Calu3 (cell line): ENCODE measurements at places on chromosomes 5 and 9.

DNA sequence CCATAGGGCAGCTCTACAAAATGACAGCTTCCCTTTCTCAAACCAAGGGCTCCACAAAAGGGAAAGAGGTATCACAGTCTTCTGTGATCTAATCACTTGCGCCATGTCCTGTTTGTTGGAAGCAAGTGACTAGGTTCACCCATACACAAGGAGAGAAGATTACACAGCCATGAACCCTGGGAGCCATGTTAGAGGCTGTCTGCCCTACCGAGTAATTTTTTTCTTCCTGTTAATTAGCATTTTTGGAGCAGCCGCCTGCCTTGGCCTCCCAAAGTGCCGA lies 33.2 kb upstream of the GOLPH3 start:
- no peak for DNase-seq

DNA sequence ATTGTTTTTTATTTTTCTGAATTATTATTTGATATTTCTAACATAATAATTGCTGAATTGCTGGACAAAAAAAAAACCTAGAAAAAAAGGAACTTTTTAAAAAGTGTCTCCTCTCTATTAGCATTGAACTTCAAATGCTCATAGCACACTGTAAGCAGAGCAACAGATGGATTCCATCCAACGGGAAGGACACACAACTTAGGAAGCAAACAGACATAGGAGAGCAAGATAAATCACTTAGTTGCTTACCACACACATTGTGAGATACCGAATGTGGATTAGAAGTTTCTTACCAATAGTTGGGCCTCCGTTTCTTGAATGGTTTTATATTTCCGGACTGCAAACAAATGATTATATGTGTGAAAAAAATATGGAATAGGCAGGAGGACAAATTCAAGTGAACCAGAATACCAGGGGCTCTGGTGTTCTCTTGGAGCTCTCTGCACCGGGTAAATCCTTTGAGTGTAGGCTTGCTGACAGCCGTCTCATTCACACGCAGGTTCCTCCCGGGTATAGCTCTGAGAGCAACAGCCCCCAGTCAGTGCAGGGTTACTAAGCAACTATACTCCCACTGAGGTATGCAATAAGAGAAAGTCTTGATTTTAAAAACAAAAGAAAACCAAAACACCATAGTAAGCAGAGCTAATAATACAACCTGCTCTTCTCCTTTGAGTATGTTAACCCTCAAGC lies 217.6 kb downstream of the TMEM167A start:
- no peak for DNase-seq

DNA sequence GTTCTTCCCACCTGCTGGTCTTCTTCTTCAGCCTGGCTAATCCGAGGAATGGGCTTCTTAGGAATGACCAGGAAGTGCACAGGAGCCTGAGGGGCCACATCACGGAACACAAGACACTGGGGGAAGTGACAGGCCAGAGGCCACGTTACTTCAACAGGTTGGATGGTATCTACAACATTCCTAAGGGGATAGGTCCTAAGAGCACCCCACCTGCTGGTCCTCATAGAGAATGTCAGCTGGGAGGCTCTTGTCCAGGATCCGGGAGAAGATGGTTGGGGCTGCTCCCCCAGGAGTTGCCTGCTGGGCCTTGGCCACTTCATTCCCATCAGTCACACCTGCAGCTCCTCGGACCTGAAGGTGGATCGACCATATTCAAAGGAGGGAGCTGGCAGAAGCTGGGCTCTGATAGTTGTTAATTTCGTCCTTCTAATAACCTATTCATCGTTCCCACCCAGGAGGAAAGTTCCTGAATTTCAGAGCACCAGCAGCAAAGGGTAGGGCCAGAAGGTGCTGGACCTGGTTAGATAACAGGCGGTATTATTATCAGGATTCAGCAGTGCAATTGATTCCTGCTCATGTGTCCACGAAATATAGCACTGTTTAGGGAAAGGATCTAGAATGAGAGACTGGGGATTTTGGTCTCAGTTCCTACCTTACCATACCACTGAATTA lies 1.3 kb downstream of the HINT2 start:
- peak; percentile 24 for DNase-seq

DNA sequence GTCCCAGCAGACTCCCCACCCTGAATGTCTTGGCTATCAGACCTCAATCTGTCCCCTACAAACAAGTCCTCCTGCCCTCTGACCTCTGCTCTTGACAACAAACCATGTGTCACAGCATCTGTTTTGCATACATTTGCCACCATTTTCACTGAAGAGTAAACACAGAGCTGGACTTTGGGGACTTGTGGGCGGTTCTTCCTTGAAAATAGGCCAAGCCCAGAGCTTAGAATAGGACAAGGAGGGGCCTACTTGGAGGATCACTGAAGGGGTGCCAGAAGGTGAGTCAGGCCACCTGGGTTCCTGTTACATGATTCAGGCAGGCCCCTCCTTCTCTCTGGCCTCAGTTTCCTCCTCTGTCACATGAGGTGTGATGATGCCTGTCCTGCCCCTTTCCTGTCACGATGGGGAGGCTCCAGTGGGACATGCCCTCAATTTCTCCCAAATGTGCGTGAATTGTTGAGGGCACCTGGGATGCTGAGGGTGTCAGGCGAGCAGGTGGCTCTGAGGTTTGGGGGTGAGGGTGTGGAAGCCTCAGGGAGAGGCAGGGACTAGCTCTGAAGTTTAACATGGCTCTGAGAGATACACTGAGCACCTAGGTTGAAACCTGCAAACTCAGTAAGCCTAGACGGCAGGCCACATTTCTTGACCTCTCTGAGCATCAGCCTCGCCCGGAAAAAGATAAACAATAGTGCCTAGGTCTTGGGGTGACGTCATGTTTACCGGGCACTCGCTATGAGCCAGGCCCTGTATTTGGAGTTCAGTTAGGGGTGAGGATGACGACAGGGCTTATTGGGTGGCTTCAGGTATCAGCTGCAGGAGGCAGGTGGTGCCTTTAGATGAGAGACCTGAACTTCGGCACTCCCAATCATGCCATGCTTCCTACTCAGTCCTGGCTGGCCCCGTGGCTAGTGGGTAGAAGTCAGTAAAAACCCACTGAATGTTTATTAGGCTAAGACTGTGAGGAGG lies 107.6 kb upstream of the PITX1 start:
- peak; percentile 73 for DNase-seq

- no peak for DNase-seq
Measured at GRCh38 chr5:15363601-15364000, 136.4 kb upstream of the FBXL7 start.
